CD4-positive, alpha-beta T cell treated with Interleukin-17A for 4 hours (primary cell): ENCODE measurements at places on chromosomes 3 and 15.

- DNase-seq = no peak
Observed at GRCh38 chr3:11820531-11821041, 26.1 kb downstream of the TAMM41 start.

DNA sequence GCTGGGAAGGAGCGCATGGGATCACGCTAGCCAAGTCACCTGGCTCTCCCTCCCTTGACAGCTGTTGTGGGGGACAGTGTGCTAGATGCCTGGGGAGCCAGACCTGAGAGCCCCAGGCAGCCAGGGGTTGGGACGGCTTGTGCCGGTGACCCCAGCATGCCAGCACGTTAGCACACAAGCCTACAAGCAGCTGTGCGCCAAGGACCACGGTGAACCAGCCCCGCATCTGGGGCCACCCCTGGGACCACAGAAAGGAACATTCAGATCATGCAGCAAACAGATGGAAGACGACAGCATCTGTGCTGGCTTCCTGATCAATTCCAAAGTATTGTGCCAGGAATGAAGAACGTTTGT, 64.8 kb downstream of the NTRK3 start:
- DNase-seq = no peak

- DNase-seq = no peak
Observed at GRCh38 chr3:87333393-87333892, 57.1 kb upstream of the POU1F1 start.

DNA sequence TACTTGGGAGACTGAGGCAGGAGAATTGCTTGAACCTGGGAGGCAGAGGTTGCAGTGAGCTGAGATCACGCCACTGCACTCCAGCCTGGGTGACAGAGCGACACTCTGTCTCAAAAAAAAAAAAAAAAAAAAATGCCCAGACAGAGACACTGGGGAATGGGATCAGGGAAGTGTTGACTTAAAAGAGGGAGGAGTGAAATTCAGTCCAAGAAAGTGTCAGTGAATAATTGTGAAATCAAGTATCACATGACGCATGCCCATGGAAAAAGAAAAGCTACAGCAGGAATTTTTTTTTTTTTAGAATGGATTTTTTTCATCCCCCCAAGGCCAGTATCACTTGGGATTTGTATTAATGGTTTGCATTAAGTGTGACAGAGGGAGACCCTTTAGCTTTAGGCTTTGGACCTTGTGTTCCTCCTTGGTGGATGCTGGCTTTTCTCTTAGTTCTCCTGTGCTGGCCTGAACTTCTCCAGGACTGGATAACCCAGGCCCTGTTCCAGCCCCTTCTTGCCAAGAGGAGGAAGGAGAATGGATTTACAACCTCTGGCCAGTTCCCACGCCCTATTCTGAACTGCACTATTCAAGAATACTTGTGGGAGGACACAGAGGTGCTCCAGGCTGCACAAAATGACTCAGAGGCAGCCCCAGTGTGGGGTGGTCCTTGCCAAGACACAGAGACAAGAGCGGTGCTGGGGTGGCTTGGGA, 36.7 kb upstream of the ZNF774 start:
- no peak for DNase-seq

- no peak for DNase-seq
Observed at GRCh38 chr3:119350114-119350513, 55.9 kb downstream of the ARHGAP31 start.

- no peak for DNase-seq
Observed at GRCh38 chr3:13195374-13195773, 122.1 kb upstream of the IQSEC1 start.

- no peak for DNase-seq
Observed at GRCh38 chr3:169931747-169932520, 20.6 kb downstream of the SAMD7 start.

DNA sequence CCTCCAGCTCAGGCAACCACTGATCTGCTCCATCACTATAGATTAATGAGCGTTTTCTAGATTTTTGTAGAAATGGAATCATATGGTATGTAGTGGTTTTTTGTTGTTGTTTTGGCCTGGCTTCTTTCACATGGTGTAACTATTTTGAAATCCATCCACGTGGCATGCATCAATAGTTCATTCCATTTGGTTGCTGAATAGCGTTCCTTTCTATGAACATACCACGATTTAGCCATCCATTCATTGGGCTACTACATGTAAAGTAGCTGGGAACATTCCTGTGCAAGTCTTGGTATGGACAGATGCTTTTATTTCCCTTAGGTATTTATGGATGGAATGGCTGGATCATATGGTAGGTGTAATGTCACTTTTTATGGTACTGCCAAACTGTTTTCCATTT, 10.7 kb upstream of the CHSY1 start:
- DNase-seq = no peak

GRCh38 chr3:167887096-167887495, 151.6 kb downstream of the SERPINI1 start:
- DNase-seq = no peak

DNA sequence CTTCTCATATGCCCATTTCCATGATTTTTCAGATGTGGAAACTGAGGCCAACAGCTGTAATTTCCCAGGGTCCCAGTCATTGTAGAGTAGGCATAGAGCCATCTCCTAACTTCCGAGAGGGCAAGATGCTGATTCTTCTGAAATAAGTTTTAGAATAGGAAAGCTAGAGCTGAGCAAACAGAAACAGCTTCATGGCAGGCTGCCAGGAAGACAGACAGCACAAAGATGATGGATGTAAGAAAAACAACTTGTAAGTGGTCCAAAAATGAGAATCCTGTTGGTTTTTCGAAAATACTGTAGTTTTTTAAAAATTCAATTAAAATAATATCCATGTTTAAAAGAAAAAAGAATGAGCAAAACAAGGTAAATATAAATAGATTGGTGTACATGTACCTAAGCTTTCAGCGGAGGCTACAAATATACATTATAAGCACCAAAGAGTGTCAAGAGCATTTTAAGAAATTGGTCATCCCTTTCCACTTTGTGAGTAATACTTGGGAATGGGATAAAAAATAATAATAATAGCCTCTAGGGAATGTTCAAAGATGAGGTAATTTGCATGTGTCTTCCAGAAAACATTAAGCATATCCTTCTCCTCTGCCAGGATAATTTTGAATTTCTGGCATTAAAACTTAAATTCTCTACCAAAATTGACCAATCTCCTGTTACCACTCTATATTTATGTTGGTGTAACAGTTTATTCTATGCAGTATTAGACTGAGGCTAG, 406.6 kb downstream of the MECOM start:
- no peak for DNase-seq

DNA sequence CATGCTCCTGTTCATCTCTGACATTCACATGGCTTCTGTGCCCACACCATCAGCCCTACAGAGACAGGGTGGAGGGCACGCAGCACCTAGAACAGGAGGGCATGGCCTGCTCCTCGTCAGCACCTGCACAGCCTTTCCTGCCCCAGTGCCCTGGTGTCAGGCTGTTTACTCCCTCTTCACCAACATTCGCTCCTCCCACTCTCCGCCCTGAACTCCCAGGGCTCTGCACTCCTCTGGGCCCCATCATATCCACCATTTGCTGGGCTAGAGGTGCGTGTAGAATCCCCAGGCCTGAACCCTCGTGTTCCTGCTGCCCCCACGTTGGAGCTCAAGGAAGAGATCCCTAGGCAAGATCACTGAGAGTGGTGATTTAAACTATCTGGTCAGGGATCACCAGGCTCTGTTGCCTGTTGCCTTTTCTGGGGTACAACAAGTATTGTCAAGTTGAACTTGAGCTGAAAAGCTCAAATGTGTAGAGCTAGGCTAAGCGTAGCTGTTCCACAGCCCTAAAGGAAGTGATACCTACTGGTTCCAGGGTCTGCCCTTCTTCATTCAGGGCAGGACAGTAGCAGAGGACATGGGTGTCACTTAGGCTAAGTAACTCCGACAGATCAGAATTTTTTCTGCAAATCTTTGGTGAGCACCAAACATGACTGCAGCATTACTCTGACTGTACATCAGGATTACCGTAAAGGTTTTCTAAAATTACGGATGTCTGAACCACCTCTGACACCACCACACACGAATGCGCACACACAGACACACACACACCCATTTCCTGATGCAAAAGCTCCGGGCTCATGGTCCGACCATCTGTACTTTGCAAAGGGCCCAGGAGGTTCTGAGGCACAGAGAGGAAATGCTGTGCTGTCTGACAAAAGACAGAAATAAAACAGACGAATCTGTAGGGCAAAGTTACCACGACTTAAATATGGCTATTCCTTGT, 43.7 kb upstream of the GNB5 start:
- peak; percentile 74 for DNase-seq

- no peak for DNase-seq
Observed at GRCh38 chr3:187685948-187686347, 15.8 kb upstream of the SST start.

DNA sequence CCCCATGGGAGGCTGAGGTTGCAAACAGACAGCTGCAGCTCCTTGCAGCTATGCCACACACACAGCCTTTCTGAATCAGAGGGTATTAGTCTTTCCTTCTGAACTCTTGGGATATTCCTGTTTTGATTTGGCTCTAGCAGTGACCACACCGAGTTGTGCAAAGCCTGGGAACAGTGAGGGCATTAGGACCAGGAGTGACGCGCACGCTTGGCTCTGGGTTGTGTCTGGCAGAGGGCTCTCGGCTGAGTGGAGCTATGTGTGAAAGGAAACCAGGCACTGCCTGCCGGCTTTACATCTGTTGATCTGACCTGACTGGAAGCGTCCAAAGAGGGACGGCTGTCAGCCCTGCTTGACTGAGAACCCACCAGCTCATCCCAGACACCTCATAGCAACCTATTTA, at the start of gene GALNT15:
Gene GALNT15, plus strand, starts transcription at position 292 of the 400 bp plus-strand sequence. CDS start 472 bp downstream, outside the sequence.
- DNase-seq = no peak

DNA sequence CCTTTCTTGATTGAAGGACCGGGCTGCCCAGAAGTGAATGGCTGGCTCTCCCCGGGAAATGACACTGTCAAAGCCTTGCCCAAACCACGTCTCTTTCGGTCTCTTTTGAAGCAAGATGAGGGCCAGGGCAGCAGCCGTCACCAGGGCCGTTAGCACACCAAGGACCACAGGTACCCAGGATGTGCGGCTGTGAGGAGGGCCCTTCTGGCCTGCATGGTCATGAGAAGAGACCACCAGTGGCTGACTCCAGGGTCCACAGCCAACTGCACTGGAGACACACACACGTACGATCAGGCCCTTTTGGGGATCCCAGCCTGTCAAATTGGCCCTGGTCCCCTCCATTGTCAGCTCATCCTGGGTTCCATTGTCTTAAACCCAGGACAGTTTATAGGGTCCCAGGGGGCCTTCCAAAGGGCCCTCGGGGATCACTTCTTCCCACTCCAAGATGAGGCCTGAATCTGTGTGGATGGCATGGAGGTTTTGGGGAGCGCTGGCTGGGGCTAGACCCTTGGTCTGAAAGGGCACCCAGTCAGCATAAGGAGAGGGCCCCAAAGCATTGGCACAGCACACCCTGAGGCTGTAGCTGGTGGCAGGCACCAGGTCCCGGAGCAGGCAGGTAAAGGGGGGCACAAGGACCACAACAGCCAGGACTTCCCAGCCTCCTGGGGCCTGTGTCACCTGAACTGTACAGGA, 50.9 kb downstream of the ETFA start:
- no peak for DNase-seq

- DNase-seq = no peak
Observed at GRCh38 chr3:108983051-108983450, 29.4 kb upstream of the GUCA1C start.

DNA sequence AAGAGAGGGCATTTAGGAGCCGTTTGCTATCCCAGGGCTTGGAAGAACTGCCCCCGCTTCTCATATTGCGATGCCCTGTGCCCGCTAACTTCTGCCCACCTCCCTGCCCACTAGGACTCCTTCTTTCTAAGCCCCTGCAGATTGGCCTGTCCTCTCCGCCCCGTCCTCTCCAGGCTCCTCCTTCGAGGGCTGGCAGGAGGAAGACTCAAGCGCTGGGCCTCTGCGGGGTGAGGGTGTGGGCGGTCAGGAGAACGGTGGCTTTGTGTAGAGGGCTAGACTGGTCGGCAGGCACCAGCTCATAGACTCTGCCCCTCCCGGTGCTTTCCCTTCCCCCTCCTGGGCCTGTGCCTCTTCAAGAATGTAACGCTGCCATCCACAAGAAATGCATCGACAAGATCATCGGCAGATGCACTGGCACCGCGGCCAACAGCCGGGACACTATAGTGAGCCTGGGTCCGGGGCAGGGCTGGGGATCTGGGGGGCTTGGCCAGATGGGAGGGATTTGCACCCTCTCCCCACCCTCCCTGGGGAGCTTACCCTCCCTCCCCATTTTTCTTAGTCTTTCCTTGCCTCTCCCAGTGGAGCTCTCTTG, 21.9 kb downstream of the PRKCD start:
- no peak for DNase-seq

- no peak for DNase-seq
Observed at GRCh38 chr15:68376447-68377060, 55.4 kb downstream of the ITGA11 start.

DNA sequence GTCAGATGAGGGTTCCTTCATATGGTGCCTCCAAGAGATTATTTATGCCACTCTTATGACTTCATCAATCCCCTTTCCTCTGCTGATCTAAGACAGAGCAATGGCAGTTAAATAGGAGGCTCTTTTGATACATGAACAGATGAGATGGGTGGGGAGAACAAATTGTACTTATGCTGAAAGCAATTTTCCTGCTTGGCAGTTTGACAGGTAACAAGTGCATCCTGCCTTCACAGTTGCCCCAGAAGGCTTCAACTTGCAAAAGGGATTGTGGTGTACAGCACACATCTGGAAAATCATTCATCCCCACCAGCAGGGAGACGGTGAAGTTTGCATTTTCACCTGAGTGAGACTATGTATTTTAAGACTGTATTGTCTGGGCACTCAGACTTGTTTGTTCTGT, 27.3 kb downstream of the ENTPD3 start:
- no peak for DNase-seq

- no peak for DNase-seq
Observed at GRCh38 chr3:129162729-129163579, 2.1 kb upstream of the ISY1 start.

- DNase-seq = no peak
Observed at GRCh38 chr3:148466143-148466542, 231.6 kb upstream of the AGTR1 start.

DNA sequence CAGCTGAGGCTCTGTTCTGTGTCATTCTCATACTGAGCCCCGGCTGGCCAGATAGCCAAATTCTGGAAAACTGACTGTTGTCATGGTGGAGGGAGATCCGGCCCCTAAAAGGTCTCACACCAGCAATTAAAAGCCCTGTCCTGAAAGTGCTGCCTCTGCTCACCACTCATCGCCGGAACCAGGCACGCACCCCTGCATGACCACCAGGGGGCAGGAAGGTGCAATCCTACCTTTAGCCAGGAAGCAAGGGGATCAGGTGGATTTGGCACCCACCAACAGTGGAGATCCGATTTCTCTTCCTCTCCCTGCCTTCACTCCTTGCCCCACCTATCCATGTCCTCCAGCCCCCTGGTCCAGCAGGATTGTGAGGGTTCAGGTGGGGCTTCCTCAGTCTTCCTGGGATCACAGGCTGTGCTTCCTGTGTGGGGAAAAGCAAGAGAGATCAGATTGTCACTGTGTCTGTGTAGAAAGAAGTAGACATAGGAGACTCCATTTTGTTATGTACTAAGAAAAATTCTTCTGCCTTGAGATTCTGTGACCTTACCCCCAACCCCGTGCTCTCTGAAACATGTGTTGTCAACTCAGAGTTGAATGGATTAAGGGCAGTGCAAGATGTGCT, 16.1 kb upstream of the CACNA2D2 start:
- peak; percentile 83 for DNase-seq

- no peak for DNase-seq
Observed at GRCh38 chr15:23524816-23525215, 40.7 kb upstream of the MKRN3 start.

- DNase-seq = peak; percentile 25
Observed at GRCh38 chr3:171163101-171164066, 136.9 kb upstream of the SLC2A2 start.
